Hepatocyte (in vitro differentiated cells): ENCODE measurements at places on chromosomes 11 and 22.

DNA sequence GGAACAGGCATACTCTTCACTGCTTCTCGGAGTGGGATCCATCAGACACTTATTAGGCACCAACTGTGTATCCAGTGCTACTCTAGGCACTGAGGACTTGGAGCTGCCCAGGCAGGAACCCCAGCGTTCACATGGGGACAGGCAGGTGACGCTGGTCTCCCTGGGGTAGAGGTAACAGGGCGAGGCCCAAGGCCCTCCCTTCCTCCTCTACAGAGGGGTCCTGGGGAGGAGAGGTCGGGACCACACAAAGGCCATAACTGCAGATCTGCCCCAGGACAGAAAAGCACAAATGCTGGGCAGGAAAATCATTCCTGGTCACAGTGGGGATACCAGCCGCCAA, 262.2 kb downstream of the BRD1 start:
- DNase-seq = no peak

DNA sequence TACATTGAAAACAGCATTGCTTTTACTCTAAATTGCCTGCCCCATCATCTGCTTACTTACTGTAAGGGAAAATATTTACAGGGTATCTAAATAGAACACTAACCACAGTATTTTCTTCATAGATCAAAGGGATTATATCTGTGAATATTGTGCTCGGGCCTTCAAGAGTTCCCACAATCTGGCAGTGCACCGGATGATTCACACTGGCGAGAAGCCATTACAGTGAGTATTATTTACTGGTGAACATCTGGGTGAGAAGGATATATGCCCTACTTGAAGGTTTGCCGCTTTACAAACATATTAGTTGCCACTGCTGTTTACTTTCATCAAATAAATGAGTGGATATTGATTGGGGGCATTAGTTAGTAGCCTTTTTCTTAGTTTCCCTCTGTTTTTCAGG, 5.9 kb upstream of the CNTF start:
- DNase-seq = peak; percentile 23

- DNase-seq = no peak
These were observed 7.6 kb downstream of the MYO18B start for GRCh38 chr22:25749420-25750169.

- DNase-seq = no peak
These were observed 75.4 kb upstream of the FSHB start for GRCh38 chr11:30155428-30155827.

DNA sequence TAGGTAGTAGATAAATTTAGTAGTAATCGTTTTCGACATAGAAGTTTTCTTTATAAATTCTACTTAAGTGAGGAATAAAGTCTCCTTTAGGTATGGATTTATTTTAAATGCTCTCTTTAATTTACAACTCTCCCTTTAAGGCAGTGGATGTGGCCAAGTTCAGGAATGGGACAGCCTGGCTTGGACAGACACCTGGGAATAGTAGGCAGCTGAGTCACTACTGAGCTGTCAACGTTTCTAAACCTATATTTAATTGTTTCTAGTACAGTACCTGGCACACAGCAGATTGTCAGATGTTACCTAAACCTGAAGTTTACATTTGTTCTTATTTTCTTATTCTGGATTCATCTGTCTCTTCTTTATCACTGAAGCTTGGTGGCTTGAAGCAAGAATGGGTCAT, 85.1 kb downstream of the DEPDC5 start:
- no peak for DNase-seq

DNA sequence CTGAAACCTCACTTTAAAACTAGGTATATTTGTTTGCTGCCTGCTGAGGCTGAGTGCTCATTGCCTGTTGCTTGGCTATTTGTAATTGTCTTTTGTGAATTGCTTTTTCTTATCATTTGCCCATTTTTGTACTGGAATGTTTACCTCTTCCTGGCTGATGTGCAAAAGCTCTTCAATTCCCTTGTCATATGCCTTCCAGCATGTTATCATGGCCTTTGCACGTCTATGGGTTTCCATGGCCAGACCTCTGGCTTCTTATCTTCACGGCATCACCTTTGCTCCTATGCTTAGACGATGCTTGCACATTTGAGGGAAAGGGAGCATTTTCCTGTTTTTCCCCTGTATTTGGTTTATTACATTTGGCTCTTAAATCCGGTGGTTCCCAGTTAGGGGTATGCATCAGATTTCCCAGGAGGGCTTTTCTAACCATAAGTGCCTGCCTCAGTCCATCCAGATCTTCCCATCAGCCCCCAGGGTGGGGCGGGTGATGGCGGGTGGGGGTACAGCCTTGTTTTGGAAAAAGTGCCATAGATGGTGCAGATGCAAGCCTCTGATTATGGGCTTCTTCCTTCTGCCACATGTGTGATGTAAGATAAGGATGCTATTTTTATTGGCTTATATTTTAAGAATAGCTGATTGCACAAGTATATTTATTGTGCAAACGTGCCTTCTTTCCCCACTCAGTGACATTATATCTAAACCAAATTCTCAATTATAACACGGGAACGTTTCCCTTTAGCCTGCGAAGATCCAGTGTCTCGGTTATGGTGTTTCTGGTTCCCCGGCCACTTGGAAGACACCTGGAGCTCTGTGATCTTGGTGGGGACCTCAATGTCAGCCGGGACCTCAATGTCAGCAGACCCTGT, 70.6 kb upstream of the SEPTIN5 start:
- DNase-seq = no peak

GRCh38 chr11:102390667-102391465, 43.9 kb downstream of the BIRC2 start:
- DNase-seq = peak; percentile 74

DNA sequence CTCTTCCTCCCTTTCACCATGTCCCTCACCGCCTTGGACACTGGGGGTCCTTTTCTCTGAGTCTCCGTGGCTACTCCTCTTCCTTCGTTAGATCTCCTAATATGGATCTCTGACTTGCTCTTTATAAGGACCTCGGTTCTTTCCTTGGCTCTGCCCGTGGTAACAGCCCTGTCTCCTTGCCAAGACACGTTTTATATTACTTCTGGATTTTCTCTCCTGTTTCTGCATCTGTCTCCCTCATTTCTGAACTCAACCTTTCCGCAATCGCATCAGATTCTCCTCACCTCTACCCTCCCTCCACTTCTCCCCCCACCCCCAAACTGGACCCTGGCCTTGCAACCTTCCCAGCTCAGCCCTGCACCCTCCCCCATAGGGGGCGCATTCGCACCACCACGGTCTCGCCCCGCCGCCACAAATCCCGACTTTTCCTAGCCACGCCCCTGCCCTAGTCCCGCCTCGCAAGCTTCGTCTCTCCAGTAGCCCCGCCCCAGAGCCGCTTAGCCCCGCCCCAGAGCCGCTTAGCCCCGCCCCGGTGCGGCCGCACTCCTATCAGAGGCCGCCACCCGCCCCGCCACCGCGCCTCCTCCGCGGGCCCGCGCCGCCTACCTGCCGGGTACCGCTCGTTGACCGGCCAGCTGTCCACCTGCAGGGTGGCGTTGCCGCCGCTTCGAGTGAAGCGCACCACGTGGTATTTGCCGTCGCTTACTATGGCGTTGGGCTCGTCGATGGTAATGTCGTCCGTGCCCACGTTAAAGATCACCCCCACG, 39.0 kb downstream of the SLC22A12 start:
- peak; percentile 45 for DNase-seq

GRCh38 chr11:121534131-121535093, 81.6 kb upstream of the SORL1-AS1 start:
- no peak for DNase-seq

DNA sequence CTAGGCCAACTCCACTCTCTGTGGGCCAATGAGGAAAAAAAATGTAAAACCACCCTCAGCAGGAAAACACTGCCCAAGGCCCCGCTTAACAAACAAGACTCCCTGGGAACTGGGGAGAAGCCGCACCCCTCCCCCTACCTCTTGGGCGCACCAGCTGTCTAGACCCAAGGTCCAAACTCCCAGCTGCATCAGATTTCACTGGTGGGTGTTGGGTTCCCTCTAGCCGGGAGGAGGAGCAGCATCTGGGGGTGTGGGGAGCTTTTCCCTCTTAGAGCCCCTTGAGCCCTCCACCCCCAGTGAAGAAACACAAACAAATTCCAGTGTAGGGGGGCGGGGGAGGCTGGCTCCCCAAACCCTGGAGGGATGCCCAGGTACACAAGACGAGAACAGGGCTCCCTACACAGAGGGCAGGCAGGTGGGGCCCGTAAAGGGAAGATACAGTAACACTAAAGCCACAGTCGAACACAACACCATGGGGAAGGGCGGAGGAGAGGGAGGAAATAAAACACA, 64.9 kb downstream of the NECTIN1 start:
- DNase-seq = peak; percentile 76

GRCh38 chr11:44949160-44950030, 1.3 kb downstream of the TP53I11 start:
- peak; percentile 72 for DNase-seq

DNA sequence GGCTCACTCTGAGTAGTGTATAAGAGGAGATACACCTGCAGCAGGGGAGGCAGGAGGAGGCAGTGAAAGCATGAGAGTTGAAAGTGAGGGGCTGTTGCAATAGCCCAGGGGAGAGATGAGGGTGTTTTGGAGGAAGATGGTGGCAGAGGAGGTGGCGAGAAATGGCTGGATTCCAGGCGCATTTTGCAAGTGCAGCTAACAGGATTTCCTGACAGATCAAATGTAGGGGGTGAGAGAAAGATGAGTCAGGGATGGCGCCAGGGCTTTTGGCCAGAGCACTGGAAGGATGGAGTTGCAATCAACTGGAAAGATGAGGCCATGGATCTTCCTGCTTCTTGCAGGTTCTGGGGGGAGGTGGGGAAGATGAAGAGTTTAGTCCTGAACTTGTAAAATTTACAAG, 16.8 kb upstream of the TSPAN18 start:
- no peak for DNase-seq

DNA sequence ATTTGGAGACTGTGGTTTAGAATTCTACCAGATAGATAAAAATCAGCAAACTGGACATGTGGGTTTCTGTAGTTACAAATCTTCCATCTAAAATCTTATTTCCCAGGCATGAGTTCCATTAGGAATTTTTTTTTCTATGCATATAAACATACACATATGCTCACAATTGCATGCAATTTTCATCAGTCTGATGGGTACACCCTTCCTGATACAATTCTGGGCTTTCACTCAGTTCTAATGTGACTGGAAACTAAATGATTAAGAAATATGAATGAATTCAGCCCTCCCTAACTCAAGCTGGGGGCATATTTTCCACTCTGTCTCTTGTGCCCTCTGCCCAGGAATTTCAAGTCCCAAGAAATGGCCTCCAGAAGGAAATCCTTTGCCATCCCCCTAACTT, 187.1 kb downstream of the SNX19 start:
- no peak for DNase-seq

DNA sequence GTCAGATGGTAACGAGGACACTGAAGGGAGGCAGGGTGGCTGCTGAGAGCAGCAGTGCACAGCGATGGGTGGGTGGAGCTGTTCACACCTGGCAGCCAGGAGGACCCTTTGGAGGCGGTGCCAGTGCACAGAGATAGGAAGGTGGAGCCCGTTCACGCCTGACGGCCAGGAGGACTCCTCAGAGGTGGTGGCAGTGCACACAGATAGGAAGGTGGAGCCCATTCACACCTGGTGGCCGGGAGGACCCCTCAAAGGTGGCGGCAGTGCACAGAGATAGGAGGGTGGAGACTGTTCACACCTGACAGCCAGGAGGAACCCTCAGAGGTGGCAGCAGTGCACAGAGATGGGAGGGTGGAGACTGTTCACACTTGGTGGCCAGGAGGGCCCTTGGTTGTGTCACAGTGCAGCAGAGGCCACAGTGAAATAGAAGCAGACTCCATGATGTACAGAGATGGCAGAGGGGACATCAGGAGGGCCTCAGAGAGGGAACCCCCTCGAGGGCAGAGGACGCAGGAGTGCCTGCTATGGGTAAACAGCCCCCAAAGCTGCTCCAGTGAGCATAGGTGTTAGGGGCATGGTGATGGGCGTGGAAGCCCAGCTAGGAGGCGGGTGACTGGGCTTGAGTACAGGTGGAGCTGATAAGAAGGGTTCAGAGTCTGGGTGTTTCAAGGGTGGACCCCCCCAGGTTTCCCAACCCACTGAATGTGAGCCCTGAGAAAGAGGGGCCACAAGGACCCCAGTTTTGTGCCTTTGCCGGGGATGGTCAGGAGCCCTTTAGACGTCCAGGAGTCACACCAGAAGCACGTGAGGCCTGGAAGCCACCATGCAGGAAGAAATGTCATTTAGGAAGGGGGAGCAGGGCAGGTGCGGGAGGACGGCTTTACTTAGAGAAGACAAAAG, 566.7 kb downstream of the BRD1 start:
- no peak for DNase-seq

DNA sequence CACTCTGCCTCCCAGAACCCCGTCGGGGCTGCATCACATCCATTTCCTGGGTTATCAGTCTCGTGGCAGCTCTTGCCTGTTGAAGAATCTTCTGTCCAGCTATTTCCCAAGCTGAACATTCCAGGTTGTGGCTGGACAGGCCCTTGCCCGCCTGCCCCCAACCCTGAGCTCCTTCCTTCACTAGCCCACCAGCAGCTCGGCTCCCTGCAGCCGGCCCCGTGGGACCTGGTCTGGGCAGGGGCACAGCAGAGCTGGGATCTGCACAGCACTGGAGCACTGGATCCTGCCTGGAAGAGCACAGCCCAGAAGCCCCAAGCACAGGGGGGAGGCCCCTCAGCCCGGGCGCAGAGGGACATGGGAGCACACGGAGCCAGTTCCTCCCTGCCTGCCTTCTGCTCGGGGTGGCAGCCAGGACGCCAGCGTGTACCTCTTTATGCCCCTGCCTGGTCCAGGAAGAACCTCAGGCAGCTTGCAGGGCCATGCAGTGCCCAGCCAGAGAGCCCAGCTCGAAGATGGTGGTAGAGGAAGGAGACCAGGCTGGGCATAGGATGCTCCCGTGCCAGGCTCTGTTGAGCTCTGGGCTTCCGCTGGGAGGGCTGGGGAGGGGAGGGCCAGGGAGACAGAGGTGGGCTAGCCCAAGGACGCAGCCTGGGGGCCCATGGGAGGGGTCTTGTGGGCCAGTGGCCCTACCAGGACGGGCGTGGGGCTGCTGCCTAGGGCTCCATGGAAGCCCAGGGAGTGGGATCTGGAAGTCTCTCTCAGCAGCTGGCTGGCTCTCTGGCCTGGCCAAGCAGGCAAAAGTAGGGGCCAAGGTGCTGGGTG, 16.6 kb upstream of the GNB1L start:
- DNase-seq = no peak

GRCh38 chr11:2385156-2386151, 8.3 kb downstream of the CD81 start:
- DNase-seq = no peak

GRCh38 chr11:11148104-11148509, 204.9 kb downstream of the CSNK2A3 start:
- DNase-seq = peak; percentile 87

- DNase-seq = no peak
These were observed 3.1 kb downstream of the FOSL1 start for GRCh38 chr11:65897020-65897471.
